Breast epithelium (tissue), 4 donors: ENCODE measurements at places on chromosomes 16 and 17. TPM values are rescaled to one million over a fixed set of nuclear protein-coding genes. Genes with fewer than 3 reads are reported as not detected.

Gene TRAF7
- total RNA-seq = 35.4 TPM

Gene ZNF597
- 2.1 TPM for total RNA-seq

Gene CACNG5
- total RNA-seq = not detected

Gene RAI1
- 25.6 TPM for total RNA-seq

Gene USP6
- total RNA-seq = 0.44 TPM

Gene FOXL1
- 0.98 TPM for total RNA-seq

Gene CES4A
- total RNA-seq = 9.0 TPM
